ENCODE measurements at places on chromosomes 1 and 21.

DNA sequence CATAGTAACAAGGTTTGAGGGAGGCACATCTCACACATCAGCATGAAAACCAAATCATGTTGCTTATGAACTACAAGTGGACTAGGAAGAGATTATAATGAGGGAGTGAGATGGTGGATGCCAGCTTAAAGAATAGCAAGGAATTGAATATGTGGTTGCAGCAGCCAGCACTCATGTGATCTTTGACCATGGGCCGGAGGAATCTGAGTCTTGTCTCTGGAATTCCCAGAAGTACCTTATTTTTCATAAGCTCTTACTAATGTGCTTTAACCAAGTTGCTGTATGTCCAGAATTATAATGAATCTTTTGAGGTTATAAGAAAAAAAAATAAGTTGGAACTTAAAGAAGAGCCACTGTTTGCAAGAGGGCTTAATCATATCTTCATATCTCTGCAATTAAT lies 97.0 kb downstream of the DISP1 start:
- no peak for DNase-seq

- DNase-seq = no peak
Observed at GRCh38 chr21:14875704-14876523, 188.9 kb downstream of the NRIP1 start.

- DNase-seq = peak; percentile 78
Observed at GRCh38 chr1:108661030-108661609, at the start of gene HENMT1. HENMT1 (minus strand) TSS chr1:108661093; CDS start chr1:108659884, 1,209 bp downstream.

DNA sequence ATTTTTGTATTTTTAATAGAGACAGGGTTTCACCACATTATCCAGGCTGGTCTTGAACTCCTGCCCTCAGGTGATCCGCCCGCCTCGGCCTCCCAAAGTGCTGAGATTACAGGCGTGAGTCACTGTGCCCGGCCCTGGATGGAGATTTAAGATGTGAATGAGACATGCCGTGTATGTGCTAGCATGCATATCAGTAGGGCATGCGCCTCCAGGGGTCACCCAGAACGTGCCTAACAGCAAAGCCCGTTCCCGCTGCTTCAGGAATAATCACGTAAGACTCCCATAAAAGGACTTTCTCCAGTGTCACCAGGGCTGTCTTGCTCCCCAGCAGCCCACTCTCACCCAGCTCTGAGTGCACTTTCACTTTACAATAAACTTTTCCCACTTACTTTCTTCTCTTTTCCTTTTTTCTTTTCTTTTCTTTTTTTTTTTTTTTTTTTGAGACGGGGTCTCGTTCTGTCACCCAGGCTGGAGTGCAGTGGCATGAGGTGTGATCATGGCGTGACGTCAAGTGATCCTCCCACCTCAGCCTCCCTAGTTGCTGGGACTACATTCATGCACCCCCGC lies 46.9 kb upstream of the DISP3 start:
- DNase-seq = no peak

DNA sequence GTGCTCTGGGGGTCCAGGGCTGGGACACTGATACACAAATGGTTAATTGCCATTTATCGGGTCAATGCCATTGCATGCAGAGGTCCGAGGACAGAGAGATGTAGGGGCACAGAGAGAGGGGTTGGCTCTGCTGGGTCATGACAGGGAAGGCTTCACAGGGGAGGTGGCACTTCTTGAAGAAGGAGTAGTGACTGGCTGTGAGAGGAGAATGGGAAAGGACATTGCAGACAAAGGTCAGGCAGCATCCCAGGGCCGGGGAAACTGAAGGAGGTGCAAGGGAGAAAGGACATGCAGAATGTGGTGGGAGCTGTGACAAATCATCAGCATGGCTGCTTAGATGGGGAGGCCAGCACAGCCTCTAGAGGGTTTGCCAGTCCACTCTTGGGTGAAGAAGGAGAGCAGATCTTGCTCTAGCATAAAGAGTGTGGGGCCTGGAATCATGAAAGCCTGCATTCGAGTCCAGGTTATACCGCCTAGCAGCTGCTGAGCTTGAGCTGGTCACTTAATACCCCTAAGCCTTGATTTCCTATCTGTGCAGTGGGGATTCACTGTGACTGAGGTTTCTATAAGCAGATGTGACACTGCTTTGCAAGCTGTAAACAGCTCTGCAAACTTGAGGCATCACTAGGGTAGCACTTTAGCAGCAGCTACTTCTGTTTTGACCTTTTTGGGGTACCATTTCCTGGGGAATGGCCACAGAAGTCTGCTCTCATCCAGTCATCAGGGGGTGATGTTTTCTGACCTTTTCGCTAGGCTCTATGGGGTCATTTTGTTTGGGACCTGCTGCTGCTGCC lies 59.2 kb upstream of the EPS8L3 start:
- no peak for DNase-seq

DNA sequence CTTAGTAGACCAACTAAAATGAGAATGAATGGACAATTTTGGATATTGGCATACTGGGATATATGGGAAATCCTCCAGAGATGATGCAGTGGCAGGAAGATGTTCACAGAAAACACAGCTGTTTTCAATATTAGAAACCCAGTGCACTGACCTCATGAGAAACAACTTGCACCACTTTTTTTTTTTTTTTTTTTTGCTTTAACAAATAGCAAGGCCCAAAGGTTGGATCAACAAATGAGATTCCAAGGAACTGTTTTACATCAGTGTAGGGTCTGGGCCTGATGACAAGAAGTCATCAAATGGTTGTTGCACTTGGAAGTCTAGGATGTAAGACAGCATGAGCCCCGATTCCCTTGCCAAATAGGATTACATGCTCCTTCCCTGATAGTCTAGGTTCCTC lies 110.7 kb downstream of the SLC25A24 start:
- no peak for DNase-seq

- no peak for DNase-seq
Observed at GRCh38 chr1:35532497-35533223, 24.5 kb downstream of the KIAA0319L start.

DNA sequence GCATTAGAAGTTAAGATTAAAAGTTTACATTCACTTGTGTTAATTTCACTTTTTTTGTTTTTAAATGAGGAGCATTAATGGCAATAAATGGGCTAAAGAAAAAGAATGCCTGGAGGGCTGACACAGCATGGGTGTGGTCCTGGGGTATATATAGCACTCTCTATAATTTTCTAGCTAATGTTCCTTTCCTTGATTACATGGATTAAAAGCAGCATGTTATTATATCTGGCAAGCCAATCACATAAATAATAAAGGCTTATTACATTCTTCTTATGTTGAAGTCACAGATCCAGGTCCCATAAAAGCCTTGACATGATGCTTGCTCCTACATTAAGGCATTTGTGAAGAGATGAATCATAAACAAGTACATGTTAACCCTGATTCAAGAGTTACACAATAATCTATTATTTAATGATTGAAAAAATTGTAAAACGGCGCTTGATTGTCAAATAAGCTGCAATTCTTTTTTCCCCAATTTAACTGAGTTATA lies 91.4 kb downstream of the LYPLAL1 start:
- no peak for DNase-seq

DNA sequence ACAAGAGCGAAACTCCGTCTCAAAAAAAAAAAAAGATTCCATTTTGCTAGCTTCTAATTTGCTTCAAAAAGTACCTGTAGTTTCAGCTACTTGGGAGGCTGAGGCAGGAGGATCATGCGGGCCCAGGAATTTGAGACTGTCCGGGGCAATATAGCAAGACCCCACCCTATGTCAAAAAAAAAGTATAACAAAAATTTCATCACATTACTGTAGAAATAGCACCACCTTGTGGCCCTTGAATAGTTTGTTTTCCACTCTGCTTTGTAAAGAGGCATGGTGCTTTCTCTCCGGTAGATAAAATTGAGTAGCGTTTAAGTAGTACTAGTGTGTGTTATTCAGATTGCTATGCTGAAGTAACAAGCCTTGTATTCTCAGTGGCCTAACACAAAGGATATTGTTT lies 18.2 kb upstream of the MSTO1 start:
- DNase-seq = peak; percentile 44

- DNase-seq = peak; percentile 61
Observed at GRCh38 chr1:50969611-50970508, at the start of gene CDKN2C. CDKN2C (plus strand) TSS chr1:50970245; CDS start chr1:50970369, 124 bp downstream.

GRCh38 chr1:5596651-5597050 lies 395.6 kb downstream of the NPHP4 start:
- DNase-seq = no peak

DNA sequence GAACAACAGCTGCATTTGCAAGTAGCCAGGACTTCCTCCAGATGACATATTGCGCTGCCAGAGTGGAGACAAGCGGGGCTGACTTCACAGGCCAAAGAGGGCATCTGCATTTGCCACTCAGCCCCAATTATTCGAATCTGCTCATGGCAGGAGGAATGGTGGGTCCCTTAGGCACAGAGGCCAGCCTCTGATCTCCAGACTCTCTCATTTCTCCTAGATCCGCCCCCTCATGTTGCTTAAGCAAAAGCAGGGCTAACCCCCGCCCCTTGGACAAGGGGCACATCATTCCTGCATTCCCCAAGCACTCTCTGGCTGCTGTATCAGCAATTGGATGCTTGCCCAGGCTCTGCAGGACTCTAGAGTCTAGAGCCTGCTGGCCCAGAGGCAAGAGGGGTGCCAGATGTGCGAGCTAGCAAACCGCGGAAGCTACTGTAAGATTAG lies 262.4 kb downstream of the ST6GALNAC3 start:
- no peak for DNase-seq

- DNase-seq = no peak
Observed at GRCh38 chr1:94110946-94111740, 9.8 kb downstream of the ABCA4 start.

DNA sequence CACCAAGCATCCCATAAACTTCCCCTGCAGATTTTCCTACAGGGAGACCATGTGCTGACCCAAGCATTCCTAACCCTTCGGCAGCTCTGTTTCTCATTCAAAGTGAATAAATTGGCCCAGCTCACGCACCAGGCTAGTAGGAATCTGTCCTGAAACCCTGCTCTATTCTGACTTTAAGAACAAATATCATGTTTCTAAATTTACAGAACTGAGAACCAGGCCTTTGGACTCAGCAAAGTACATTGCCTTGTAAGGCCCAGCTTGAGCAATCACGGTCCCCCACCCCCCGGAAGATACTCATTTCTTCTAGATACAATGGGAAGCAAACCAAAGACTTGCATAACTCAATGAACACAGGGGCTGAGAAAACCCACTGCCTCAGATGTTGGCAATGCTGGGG lies 160.1 kb upstream of the NFIA start:
- no peak for DNase-seq

- DNase-seq = peak; percentile 42
Observed at GRCh38 chr1:78673120-78673519, 23.5 kb downstream of the IFI44 start.

- no peak for DNase-seq
Observed at GRCh38 chr1:47587891-47588582, 150.2 kb downstream of the FOXD2 start.

- no peak for DNase-seq
Observed at GRCh38 chr1:209714338-209714737, 9.7 kb downstream of the HSD11B1 start.

DNA sequence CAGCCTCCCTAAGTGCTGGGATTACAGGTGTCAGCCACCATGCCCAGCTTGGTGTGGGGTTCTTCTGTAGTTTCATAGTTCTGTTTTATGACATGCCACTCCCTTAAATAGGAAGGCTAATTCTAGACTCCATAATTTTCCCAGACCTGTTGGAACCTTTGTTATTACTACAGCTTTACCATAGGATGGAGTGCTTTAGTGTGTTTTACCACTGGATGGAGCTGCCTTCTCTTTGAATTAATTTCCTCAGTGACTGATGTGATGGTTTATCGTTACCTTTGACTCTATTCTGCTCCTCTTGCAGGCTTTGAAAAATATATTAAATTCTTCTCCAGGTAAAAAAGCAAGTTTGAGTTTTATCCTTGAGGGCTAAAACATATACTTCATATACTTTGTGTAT lies 84.6 kb upstream of the NEK7 start:
- no peak for DNase-seq

DNA sequence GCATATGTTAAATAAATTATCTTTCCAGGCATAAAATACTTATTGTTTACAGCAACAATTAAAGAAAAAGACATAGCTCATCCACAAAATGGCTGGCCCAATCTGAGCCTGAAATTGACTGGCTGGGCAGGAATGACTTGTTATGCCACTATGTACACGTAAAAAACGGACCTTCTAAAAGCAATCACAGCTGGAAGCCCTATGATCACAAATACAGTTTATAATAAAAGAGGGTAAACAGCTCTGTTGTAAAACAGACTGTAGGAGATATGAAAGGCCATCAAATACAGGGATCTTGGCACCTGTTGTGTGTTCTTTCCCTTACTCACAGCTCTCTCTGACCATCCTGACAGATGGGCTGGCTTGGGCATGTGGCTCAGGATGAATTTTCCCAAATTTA lies 70.5 kb upstream of the DMRTA2 start:
- no peak for DNase-seq

GRCh38 chr1:205235951-205236350 lies 8.2 kb downstream of the TMCC2 start:
- no peak for DNase-seq

All from activated naive CD4-positive, alpha-beta T cell treated with anti-CD3 and anti-CD28 coated beads for 36 hours (primary cell).